ENCODE measurements at places on chromosomes 11 and 22.
A peak's percentile ranks its signal among the peaks of the same experiment; 100 is the strongest.

GRCh38 chr11:134630861-134631260 lies 218.8 kb upstream of the B3GAT1 start:
- no peak for DNase-seq

GRCh38 chr11:3954448-3955298 lies 99.2 kb downstream of the STIM1 start:
- no peak for DNase-seq

GRCh38 chr11:45926536-45927331 lies 4.3 kb downstream of the LARGE2 start:
- DNase-seq = no peak

DNA sequence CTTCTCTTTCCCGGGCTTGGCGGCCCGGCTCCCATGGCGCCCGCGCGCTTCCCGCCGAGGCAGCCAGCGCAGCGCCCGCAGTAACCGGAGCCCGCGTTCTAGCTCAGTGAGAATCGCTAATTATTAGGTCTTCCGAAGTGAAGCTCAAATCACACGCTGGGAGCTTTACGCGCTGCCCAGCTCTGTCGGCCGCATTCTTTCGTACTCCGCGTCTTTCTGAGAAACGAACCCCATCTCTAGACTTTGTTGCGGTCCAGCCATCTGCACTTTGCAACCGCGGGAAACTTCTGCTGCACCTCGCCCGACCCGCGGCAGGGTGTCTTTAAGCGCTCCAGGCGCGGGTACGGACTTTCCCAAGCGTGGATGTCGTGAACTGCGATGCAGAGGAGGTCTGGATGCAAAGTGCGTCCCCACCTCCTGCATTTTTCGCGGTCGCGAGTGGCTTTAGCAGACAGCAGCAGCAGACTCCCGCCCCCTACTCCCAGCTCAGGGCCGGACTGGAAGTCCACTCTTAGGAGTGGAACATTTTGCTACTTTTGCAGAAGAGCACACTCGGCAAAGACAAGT lies 6.0 kb upstream of the PAX6 start:
- peak; percentile 65 for DNase-seq

DNA sequence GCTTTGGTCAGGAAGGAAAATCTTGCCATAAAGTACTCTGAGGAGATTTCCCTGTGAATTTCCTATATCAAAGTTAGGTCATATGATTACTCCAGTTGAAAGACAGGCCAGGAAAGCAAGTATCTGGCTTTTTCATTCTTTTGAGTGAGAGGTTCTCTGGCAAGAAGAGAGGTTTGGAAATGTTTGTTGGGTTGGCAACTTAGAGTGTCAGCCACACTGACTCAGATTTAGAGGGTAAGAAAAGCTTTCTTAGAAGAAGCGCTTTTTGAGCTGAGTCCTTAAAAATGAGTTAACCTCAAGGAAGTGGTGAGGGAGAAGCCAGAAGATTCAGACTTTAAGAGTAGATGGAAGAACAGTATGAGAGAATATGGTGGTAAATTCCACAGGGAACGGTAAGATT lies 86.1 kb upstream of the BDNF start:
- no peak for DNase-seq

DNA sequence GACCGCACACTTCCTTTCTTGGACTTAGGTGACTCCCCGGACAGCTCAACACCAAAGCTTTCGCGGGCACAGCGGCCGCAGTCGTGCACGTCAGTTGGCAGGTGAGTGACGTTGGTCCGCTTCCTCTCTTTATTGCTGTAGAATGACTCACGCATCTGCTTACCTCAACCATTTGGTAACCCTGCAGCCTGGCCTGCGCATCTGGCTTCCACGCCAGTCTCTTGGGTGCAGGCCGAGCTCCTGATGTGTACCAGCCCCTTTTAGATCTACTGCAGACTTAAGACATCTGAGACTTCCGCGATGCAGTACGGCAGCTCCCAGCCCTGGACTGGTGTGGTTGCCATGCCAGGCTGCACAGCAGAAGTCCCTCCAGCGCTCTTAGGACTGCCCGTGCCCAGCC lies 12.4 kb upstream of the TRMU start:
- DNase-seq = no peak

DNA sequence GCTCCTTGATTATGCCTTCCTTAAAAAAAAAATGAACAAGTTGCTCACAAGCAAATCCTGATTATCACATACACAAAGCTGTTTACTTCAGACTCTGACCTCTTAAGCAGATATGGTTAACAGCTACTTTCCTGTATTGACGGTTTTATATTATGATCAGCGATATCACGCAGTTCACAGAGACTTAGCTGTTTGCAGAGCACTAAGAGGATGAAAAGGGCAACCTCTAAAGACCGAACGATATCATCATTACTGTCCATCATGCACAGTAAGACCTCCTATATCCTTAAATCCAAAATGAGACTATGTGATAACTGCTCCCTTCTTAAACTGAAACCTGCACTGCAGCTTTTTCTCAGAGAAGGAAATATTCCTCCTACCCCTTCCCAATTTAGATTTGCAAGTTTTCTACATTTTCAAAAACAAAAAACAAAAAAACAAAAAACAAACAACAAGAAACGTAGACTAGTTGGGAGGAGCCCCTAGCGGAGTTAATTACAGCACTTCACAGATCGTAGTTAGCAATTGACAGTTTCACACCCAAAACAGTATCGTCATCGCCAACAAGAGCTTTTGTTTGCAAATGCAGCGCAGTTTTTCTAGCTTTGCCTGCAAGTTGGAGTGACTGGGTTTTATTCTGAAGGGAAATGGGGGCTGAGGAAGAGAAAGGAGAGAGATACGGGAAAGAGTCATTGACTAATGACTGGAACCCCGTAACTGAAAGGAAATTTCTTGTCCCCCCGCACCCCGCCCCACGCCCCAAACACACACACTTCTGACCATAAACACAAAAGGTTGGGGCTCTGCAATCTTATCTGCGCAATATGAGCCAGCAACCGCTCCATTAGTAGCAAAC lies 1.2 kb downstream of the DDX6 start:
- DNase-seq = no peak
